CD4-positive, alpha-beta T cell treated with Interferon gamma for 1 hour (primary cell): ENCODE measurements at places on chromosomes 13 and 19.

GRCh38 chr19:46631481-46631880 lies 4.5 kb downstream of the GNG8 start:
- no peak for DNase-seq

DNA sequence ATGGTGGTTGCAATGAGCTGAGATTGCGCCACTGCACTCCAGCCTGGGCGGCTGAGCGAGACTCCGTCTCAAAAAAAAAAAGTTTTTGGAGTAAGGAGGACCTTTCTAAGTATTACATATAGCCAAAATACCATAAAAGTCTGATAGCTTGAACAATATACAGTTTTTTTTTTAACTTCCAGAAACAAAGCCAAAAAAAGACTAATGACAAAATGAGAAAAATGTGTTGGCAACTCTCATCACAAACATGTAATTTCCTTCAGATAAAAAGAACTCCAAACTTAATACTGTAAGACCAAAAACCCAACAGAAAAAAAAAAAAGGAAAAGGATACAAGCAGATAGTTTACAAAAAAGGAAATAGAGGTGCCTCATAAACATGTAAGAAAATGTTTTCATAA lies 68.2 kb upstream of the MED4 start:
- no peak for DNase-seq

- DNase-seq, result peak; percentile 36
Observed at GRCh38 chr19:40465025-40465556, 454 bp downstream of the BLVRB start.

DNA sequence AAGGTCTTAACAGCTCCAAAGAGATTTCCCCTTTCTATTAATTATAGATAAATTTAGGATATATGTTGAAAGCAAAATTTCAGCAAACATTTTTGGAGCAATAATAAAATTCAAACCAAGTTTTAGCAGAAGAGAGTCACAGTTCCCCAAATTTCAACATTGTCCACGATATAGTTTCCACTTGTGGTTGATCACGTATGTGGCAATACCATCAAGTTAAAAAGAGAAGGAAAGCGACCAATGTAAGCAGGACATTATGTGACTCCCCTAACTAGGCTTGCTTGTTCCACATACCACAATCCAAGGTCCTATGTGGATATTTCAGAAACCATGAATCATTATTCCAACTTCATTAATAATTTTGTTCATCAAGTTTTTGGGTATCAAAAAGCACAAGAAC lies 52.8 kb downstream of the ELF1 start:
- no peak for DNase-seq

- DNase-seq, result no peak
Observed at GRCh38 chr13:21946964-21947363, 276.1 kb downstream of the FGF9 start.

- no peak for DNase-seq
Observed at GRCh38 chr19:34173193-34173956, 1.1 kb downstream of the LSM14A start.

GRCh38 chr13:59746291-59746962 lies 417.3 kb downstream of the DIAPH3 start:
- DNase-seq, result no peak

DNA sequence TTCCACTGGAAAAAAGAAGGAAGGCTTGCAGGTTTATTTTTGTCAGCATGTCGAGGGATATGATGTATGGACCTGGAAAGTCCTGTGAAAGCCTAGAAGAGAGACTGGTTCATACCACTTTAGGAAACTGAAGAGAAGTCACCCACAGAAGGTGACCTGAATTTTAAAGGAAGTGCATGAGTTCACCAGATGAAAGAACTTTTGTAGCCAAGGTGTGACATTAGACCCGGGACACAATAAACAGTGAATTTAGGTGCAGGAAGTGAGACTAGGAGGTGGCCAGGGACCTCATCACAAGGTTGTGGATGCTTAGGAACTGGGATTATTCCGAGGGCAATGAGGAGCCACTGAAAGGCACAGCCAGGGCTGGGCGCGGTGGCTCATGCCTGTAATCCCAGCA lies 79.1 kb downstream of the ZNF429 start:
- DNase-seq, result no peak

- DNase-seq, result no peak
Observed at GRCh38 chr13:77358001-77358400, 31.1 kb upstream of the MYCBP2 start.

DNA sequence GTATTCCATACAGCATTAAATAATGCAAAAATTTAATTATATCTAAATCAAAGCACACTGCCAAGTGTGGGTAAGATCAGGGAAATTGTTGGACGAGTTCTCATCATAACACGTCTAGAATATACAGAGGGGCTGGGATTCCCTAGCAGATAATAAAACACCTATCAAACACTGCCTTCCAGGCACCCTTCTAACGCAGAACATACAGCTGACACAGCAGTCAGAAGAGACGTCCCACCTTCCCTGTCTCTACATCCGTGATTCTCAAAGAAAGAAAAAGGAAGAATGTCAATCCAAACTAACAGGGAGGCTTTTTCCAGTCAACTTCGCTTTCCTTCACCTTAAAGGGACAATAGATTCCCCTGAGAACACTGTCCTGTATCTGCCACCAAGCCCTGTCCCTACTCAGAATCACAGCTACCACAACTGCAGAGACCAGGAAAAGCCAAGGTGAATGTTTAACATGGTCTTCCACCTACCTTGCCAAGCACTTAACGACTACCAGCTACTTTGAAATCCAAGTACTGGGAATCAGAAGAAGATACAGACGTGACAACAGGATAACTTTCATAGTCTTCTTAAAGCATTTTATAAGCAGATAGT lies 38.5 kb downstream of the TBC1D4 start:
- DNase-seq, result no peak

DNA sequence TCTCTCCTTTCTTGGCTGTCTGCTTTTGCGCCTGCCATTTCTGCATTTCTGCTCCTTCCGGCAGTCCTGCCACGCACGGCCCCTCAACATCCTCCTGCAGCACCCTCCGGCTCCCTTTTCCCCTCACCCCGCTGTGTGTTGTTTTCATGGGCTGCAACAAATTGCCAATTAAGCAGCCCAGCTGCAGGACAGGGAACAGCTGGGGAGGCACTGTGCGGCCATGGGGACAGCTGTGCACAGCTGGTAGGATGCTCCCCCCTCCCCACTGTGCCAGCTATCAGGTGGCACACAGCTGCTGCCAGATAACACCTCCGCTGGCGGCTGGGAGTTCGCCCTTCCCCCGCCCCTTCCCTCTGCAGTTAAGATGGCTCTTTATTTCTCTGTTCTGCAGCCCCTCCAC lies 25.4 kb downstream of the LYL1 start:
- no peak for DNase-seq

DNA sequence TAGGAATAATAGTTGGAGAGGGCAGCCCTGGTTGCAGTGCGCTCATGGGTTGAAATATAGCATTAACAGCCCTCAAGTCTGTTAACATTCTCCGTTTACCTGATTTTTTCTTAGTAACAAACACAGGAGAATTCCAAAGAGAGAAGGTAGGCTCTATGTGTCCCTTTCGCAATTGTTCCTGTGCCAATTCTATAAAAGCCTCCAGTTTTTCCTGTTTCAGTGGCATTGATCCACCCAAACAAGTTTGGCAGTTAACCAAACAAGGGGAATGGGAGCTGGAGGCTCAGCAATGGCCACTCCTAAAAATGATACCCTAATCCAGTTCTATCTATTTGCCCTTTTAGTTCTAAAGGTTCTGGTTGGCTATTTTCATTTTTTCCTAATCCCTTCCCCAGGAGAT lies 151.6 kb downstream of the ZNF486 start:
- no peak for DNase-seq

DNA sequence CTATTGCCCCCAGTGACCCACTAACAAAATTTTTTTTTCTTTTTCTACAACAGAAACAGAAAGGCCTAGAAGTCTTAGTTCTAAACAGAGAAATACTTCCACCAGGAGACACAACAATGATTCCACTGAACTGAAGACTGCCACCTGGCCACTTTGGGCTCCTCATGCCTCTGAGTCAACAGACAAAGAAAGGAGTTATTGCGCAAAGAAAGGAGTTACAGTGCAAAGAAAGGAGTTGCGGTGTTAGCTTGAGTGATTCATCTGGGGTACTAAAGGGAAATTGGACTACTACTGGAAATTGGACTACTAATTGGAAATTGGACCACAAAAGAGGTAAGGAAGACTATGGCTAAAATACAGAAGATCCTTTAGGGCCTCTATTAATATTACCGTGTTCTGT lies 116.6 kb downstream of the PCDH17 start:
- DNase-seq, result no peak

- no peak for DNase-seq
Observed at GRCh38 chr19:38248421-38248820, 7.8 kb downstream of the PPP1R14A start.

- no peak for DNase-seq
Observed at GRCh38 chr19:17616686-17616960, 61.2 kb downstream of the COLGALT1 start.

DNA sequence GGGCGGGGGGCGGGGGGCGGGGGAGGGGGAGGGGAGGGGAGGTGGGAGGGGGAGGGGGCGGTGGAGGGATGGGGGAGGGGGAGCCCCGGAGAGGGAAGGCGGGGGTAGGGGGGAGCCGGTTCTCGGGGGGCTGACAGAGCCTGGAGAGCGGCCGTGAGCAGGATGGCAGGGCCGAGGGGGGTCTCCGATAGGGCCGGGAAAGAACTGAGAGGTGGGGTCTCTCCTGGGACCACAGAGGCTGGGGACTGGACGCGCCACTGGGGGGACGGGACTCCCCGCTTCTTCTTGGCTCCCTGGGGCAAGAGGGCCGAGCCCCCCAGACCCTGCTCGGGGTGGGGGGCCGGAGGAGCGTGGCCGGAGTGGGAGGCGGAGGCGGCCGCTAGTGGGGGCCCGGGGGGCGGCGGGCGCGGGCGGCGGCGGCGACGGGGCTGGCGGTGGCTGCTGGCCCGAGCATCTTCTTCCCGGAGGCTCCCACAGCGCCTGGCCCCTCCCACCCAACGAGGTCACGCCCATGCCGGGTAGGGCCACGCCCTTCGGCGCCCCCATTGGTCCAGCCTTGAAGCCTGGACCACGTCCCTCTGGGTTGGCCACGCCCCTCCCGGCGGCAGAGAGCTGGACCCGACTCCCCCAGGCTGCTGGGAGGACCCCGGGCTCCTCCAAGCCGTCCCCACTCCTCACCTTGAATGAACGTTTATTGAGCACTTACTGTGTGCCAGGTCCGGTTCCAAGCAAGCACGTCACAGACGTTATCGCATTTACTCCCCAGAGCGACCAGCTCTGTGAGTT lies at the start of gene NOVA2:
Gene NOVA2 (minus strand): TSS at position 313 of the 786 bp plus-strand sequence. CDS start 514 bp downstream, outside the sequence.
- peak; percentile 16 for DNase-seq

DNA sequence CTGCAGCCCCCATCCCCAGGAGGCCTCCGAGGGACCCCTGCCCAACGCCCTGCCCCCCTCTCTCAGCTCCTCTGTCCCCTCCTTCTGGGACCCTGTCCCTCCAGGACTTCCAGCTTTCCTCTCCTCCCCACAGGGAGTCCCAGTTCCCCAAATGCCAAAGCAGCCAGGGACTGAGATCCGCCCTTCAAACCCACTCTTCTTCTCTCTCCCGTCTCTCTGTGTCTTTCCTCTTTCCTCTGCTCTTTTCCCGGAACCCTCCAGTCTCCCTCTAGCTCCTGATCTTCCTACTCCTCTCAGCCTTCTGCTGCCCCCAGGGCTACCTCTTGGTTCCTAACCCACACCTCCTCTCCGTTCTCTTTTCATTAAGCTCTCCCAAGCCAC lies 377 bp downstream of the CA11 start:
- no peak for DNase-seq

DNA sequence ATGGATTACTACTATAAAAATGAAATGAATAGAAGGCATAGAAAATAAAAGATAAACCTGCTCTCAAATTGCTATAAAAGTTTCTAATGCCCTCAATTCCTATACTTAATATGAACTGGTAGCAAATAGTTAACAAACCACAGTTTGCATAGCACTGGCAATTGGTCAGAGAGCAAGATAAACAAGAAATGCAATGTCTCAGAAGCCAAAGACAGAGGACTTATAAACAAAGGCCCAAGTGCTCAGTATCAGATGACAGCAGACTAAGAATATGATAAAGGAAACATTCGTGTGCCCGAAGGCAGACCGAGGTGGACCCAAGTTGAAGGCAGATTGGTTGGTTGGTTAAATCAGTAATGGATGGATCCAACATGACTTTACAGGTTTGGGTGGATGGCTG lies 50.6 kb downstream of the IPO5 start:
- DNase-seq, result no peak

- no peak for DNase-seq
Observed at GRCh38 chr13:79654520-79654919, 173.6 kb downstream of the NDFIP2 start.

DNA sequence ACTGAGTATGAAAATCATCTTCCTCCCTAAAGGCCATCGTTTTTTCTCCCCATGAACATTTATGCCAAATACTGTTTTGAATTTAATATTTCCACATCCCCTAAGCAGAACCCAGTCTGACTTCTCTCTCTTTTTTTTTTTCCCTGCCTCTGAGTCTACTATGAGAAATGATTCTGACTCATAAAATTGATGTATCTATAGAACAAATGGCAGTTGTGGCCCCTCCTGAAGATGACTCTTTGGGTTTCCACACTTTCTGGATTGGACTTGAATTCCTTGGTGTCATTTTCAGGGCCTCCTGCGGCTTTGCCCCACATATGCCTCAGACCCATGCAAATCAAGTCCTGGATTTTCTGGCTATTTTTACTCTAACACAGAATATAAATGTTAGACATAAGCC lies 22.7 kb upstream of the NAXD start:
- no peak for DNase-seq

DNA sequence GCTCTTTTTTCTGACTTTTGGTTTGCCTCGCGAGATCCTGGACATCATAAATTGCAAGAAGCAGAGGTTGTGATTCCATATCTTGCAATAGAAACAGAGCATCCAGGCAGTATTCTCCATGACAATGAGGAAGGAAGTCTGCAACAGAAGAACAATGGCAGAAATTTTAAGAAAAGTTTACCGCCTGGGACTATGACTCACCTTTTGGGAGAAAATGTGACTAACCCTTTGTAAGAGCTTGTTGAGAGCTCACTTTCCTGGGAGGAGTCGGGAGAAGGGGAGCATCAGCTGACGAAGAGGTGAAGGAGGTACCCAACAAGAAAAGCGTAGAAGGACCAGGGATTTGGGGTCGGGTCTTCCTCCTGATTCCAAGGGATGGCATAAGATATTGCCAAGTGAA lies 34.3 kb upstream of the TNFSF11 start:
- no peak for DNase-seq

DNA sequence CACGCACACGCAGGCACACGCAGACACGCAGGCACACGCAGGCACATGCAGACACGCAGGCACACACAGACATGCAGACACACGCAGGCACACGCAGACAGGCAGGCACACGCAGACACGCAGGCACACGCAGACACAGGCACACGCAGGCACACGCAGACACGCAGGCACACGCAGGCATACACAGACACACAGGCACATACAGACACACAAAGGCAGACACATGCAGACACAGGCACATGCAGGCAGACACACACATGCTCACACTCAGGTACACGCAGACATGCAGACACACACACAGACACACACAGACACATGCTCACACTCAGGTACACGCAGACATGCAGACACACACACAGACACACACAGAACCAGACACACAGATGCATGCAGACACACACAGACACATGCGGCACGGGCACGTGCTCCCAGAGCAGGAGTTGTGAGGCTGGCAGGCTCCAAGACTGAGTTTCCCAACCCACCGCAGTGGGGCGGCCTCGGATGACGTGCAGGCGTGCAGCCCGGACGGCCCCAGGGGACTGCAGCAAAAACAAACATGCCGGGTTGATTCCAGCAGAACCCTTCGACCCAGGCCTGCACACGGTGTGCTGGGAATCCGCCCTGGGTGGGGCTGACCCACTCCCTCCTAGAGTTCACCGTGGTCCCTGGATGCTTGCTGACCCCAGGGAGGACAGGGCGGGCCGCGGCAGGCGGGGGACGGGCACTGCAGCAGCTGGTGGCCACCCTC lies 100.0 kb downstream of the GADD45B start:
- DNase-seq, result no peak

GRCh38 chr13:49428041-49428763 lies 15.7 kb downstream of the CAB39L start:
- no peak for DNase-seq
